Foreskin keratinocyte (primary cell): ENCODE measurements at places on chromosomes 6 and 20. TPM values are rescaled to one million over a fixed set of nuclear protein-coding genes. Genes with fewer than 3 reads are reported as not detected.

The CLPSL2 gene
- total RNA-seq: not detected in 2 replicates

The PI16 gene
- total RNA-seq: not detected in 2 replicates

The MMP24 gene
- total RNA-seq: 0.03 and 0.04 TPM in 2 replicates

The CDSN gene
- total RNA-seq: 0.88 and 1.3 TPM in 2 replicates

The SLC26A8 gene
- not detected in 2 replicates for total RNA-seq

The HTR1E gene
- not detected in 2 replicates for total RNA-seq

The SLC12A5 gene
- total RNA-seq: 1.7 and 3.2 TPM in 2 replicates

The VWA7 gene
- 0.34 and 0.46 TPM in 2 replicates for total RNA-seq

The PPT2 gene
- total RNA-seq: 12.1 and 14.0 TPM in 2 replicates

The TINAG gene
- total RNA-seq: not detected in 2 replicates

The TXLNB gene
- not detected in 2 replicates for total RNA-seq

The C6orf163 gene
- total RNA-seq: 0.78 and 0.92 TPM in 2 replicates

The SLC13A3 gene
- total RNA-seq: 3.1 and 5.1 TPM in 2 replicates

The CHRNA4 gene
- not detected in 2 replicates for total RNA-seq

The OR2B6 gene
- not detected in 2 replicates for total RNA-seq

The CPXM1 gene
- not detected in 2 replicates for total RNA-seq

The GSTA1 gene
- total RNA-seq: not detected in 2 replicates
